COLO829 (cell line): ENCODE measurements at places on chromosomes 5 and 9.

DNA sequence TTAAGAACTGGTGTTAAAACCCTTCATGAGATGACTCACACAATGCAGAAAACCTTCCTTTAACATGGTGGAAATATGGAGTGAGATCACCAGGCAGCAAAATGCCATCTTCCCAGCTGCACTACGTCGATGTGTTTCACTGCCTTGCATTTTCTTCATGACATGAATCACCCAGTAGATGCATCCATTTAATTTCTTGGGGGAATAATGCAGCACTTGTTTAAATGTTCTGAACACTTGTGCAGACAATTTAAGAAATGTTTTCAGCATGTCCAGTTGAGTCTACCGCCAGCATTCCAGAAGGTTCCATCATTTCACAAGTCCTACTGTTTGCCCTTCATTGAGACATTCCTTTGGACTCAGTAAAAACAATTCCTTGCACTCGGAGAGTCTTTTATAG lies 81.6 kb downstream of the ADAMTS16 start:
- peak; percentile 30 for DNase-seq

GRCh38 chr5:149969181-149969930 lies 8.8 kb downstream of the SLC26A2 start:
- no peak for DNase-seq

DNA sequence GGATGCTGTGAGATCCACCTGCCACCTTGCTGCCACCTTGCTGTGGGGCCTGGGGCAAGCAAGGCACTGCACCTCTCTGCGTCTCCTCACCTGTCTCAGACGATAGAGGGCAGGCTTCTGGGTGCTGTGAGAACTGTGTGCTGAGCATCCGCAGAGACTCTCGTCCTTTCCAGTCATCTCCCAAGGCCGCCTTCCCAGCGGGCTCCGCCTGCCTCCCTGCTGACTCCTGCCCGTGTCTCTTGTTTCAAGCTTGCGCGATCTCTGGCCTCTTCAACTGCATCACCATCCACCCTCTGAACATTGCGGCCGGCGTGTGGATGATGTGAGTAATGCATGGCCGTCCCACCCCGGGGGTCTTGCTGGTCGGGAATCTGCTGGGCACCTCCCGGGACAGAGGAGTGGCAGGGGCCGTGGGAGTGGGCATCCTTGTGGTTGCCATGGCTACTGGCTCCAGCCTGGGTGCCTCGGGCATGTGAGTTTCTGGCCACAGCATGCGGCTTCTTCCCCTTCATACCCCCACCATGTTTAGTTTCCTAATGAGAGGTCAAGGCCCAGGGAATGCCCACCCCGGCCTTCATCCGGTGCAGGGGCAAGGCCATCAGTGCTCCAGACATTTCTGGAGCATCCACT lies 3.6 kb downstream of the CACFD1 start:
- no peak for DNase-seq

DNA sequence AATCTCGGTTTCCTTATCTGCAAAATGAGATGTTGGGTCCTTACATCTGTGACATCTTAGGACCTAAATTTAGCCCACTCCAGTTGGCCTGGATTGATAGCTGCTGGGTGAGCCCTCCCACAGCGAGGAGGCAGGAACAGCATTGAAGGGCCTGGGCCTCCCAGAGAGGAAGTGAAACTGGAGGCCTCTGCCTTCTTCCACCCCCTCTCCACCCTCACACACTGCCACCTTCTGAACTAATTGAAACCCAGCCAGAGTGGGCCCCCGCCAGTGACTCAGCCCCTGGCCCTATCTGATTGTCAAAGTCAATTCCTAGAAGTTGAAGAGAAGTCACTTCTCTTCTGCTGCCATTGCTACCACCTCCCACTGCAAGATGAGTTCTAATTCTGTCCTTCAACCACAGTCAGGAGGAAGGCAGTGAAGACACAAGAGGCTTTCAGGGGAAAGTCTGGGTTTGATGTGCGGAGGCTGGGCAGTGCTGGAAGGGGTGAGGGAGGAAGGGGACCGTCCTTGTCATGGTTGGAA lies 55.2 kb upstream of the NEK6 start:
- DNase-seq, result no peak

DNA sequence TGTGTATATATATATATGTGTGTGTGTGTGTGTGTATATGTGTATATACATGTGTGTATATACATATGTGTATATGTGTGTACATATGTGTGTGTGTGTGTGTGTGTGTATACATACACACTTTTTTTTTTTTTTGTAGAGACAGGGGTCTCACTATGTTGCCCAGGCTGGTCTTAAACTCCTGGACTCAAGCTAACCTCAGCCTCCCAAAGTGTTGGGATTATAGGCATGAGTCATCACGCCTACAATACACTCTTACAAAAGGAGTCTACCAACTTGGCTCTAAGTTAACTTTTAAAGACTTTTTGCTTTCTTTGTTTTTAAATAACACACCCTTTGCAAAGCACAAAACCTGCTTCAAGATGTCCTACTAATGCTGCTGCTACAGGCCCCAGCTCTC lies 2.1 kb downstream of the C9orf78 start:
- no peak for DNase-seq

DNA sequence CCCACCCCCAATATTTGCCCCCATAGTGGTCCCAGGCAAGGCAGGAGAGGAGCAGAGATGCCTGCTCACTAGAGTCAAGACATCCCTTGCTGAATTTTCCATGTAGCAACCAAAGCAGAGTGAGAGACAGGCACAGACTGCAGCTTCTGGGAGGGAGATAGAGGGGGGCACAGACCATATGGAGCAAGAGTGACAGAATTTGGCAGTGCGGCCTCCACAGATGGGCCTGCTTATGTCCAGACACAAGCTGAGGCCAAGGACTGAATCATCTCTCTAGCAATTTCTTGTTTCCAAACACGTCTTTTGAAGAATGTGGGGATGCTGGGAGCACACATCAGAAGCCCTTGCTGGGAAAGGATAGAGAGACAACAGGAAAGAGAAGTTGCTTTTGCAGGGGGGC lies 53.0 kb upstream of the ALDH1B1 start:
- no peak for DNase-seq

- no peak for DNase-seq
These were observed at the start of gene HMCN2 for GRCh38 chr9:130265431-130266235. HMCN2 (plus strand) TSS chr9:130265760; CDS start chr9:130265879, 119 bp downstream.

DNA sequence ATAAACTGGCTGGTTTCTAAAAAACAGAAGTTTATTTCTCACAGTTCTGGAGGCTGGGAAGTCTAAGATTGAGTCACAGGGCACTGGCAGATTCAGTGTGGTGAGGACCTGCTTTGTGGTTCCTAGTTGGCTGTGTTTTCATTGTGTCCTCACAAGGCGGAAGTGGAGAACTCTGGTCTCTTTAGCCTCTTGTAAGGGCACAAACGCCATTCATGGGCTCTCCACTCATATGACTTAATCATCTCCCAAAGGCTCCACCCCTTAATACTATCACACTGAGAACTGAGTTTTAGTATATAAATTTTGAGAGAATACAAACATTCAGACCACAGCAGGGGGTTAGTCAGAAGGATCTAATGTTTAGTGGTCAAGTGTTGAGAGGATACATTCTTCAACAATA lies 208.2 kb downstream of the SEC61B start:
- DNase-seq, result no peak

DNA sequence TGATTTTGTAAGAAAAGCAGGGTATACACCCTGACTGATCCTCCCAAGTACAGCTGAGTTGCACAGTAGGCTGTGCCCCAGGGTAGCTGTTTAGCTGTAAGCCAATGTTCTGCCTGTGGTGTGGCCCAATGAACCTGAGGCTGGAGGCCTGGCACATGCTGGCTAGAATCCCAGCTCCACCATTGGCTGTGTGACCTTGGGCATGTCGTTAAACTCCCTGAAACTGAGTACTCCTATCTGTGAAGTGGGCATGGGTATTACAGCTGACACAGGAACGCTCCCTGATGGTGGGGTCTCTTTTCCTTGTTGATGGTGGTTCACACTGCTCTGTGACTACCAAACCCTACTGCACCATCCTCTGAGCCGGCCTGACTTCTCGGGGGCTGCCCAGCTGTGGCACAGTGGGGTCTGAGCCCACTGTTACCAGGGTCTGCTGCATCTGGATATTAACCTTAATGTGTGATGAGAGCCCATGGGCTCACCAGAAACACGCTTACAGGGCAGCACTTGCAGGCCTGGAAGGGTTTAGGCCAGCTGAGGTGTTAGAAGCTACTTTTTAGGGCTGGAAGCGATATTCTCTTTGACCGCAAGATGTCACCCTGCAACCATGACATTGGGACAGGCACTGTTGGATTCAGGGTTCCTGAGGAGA lies 7.0 kb upstream of the GADD45G start:
- DNase-seq, result peak; percentile 48

- DNase-seq, result no peak
These were observed 288.6 kb upstream of the DAB2 start for GRCh38 chr5:39713250-39713916.

DNA sequence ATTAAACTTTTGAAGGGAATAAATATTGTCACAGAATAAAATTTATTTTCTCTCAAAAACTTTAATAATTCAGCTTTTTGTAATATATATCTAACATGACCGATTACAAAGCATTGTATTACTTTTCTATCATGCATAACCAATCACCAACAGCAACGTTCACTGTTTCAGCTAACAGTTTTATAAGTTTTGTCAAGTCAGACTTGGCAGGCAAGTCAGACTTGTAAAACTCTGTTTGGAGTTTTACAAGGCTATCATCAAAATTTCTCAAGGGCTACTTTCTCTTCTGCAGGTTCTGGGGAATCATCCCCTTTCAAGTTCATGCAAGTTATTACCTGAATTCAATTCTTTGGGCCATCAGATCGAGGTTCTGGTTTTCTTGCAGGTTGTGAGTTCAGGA lies 347.2 kb downstream of the CTNND2 start:
- DNase-seq, result no peak

DNA sequence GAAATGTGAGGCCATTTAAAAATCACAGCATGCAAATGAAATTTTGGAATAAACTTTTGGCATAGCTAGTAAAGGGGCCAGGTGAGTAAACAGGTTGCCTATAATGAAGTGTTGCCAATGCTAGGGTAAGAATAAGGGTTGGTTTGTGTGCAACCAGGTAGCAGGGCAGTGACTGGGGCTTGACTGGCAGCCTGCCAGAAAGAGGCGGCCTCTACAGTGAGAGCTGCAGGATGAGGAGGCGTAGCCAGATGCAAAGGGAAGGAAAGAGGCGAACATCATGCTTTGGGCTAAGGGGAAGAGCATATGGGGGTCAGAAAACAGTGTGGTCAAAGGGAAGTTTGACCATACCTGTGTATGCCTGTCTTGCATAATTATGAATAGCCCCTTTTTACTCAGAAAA lies 70.6 kb downstream of the MAST4 start:
- DNase-seq, result no peak

DNA sequence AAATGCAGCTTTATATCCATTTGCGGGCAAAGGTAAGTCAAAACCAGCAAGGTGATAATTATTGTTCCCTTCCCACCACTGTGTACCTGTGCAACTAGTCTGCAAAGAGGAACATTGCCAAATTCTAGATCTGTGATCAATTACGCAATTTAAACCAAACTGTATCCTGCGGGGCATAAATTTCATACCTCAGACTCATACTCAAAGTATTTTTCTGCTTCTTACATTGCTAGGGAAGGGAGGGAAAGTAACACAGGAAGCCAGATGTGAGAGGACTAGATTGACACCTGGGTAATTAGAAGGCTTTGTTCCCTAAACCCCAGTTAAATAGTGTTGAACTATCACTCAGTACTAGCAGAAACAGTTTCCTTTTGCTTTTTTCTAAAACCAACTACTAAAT lies 240.2 kb upstream of the ZNF608 start:
- no peak for DNase-seq

GRCh38 chr5:163104464-163104863 lies 332.9 kb upstream of the CCNG1 start:
- DNase-seq, result no peak

GRCh38 chr5:113378514-113378913 lies 56.3 kb downstream of the TSSK1B start:
- DNase-seq, result no peak

DNA sequence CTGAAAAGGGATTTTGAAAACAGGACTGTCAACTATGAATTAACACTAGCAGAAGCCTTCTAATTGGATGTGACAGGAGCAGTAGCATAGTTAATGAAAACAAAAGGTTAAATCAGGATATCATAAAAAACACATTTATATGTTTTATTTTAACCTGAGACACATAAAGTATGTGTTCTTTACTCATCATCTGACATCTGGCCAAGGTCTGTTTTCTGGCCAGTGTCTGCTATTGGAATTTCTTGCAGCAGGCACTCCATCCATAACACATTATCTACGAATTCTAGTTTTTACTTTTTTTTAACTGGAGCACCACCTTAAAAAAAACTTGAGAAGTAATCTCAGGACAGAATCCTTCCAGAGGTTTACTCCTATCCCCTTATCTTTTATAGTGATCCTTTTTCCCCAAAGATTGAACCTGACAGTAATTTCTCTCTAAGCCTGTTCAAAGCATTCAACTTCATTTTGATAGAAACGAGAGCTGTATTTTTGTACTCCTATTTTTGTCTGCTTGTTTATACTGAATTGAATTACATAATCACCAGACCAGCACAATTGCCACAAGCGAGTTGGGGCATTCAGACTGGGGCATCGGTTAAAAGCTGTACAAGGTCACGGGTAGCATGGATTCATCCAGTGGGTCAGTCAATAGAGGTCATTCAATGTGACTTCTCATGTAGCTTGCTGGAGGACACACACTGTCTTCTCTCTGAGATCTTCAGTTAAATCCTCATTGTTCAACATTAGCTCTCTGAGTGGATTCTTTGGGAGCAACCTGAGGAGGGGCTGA lies 205.6 kb upstream of the CLINT1 start:
- no peak for DNase-seq

DNA sequence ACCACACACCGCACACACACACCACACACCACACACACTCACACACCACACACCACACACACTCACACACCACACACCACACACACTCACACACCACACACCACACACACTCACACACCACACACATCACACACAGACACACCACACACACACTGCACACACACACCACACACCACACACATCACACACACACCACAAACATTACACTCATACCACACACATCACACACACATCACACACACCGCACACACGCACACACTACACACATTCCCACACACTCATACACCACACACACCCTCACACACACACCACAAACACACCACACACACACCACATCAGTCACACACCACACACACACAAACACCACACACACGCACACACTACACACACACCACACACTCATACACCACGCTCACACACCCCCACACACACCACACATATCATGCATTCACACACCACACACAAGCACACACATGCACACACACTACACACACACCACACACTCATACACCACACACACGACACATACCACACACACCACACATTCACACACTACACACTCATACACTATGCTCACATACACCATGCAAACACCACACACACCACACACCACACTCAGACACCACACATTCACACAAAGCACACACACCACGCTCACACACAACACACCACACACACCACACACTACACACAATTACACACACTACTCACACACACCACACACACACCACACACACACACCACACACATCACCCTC lies 1.1 kb upstream of the UBE2QL1 start:
- no peak for DNase-seq

- DNase-seq, result no peak
These were observed 7.0 kb downstream of the LNPEP start for GRCh38 chr5:96942911-96943310.
